ENCODE measurements at places on chromosomes 2 and 18. TPM values are rescaled to one million over a fixed set of nuclear protein-coding genes. Genes with fewer than 3 reads are reported as not detected.
A peak's percentile ranks its signal among the peaks of the same experiment; 100 is the strongest.

DNA sequence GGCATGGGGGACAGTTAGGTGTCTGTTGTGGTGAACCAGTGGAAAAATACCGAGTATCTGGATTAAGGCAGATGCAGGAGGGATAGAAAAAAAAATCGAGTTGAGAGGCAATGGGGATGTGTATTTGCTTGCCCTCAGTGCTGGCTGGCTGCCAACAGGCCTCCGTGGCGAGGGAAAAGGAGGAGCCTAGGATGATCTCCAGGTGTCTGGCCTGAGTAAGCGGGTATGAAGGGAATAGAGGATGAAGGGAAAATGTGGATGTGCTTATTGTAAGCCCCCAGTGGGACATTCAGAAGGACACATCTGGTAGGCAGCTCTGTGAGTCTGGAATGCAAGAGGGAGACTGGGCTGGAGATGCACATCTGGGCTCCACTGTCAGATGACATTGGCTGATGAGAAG, 22.8 kb downstream of the KCNS3 start:
- no peak for DNase-seq

DNA sequence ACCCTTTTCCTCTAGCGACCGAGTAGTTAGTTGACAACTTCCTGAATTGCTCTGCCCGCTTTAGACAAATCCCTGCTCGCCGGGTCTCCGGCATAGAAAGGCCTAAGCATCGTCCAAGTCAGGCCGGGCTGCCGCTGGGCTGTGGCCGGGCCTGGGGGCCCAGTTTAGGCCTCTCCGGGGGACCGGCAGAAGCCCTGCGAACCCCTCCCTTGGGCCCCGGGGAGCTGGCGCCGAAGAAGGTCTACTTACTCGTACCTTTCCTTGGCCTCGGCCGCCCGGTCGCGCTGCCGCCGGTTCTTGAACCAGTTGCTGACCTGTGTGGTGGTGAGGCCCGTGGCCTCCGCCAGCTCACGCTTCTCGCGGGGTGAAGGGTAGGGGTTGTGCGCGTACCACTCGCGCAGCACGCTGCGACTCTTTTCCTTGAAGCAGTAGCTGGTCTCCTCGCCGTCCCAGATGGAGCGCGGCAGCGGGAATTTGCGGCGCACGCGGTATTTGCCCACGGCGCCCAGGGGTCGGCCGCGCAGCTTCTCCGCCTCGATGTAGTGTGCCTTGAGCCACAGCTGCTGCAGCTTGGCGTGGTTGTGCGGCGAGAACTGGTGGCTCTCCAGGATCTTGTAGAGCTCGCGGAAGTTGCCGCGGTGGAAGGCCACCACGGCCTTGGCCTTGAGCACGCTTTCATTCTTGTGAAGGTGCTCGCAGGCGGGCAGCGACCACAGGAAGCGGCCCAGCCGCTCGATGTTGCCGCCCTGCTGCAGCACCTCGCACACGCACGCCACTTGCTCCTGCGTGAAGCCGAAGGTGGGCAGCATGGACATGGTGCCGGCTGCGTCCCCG, 739 bp downstream of the SIX2 start:
- DNase-seq = no peak

DNA sequence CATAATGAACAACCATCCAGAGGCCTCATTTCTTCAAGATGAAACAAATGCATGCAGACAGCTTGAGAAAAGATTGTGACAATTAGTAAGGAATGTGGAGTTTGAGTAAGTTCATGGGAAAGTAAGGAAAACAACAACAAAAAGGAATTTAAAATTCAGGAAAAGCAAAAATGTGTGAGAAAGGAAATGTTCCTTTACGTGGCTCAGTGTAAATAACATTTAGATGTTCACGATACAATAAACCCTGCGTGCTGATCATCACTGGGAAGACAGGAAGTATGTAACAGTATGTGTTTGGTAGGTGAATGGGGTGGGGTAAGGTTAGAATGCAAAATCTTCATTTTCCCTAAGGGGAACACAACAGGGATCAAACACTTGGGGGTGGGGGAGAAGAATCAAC, 72.7 kb downstream of the TRIP12 start:
- no peak for DNase-seq

GRCh38 chr2:129813404-129813803, 166.1 kb upstream of the RAB6C start:
- no peak for DNase-seq

The OR6B2 gene
- not detected for total RNA-seq

The ATP5MC3 gene
- total RNA-seq = 145 TPM

The OSBPL1A gene
- 42.2 TPM for total RNA-seq

The IL1RL2 gene
- total RNA-seq = 12.1 TPM

DNA sequence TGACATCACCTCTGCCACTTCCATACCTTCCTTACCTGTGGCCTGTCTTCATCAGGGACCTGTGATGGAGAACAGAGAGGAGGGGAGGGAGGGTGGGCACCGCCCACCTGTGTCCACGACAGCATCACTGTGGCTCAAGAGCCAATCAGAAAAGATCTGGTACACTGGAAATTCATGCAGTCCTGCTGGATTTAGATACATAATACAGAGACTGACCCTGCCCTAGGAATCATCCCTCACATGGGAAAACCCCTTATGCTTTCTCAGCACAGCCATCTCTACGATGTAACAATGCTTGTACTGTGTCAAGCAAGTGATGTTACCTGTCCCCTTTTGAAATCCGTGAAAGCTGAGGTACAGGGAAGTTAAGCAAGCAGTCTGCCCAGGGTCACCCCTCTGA, 145.6 kb upstream of the EPAS1 start:
- DNase-seq = no peak

GRCh38 chr2:168624028-168624427, 168.0 kb downstream of the CERS6 start:
- DNase-seq = no peak

The PDE1A gene
- total RNA-seq = 8.1 TPM

DNA sequence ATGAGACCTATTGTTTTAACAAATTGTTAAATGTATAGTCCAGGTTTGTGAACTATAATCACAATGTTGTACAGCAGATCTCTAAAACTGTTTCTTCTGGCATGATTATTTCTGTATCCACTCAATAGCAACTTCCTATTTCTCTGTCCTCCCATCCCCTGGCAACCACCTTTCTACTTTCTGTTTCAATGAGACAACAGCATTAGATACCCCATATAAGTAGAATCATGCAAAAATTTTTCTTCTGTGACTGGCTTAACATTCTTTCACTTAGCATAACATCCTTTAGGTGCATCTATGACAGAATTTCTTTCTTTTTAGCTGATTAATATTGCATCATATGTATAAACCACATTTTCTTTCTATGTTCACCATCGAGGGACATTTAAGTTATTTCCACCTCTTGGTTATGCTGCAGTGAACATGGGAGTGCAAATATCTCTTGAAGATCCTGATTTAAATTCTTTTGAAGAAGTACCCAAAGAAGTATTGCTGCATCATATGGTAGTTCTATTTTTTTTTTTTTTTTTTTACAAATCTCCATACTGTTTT, 713.5 kb downstream of the LRP1B start:
- DNase-seq = no peak

GRCh38 chr2:241982706-241983570, 113.4 kb downstream of the RTP5 start:
- DNase-seq = no peak

- no peak for DNase-seq
Measured at GRCh38 chr2:98093146-98093545, 6.2 kb downstream of the VWA3B start.

- no peak for DNase-seq
Measured at GRCh38 chr18:78739115-78739514, 240.5 kb upstream of the SALL3 start.

The ANO7 gene
- 1.1 TPM for total RNA-seq

The CFC1 gene
- not detected for total RNA-seq

DNA sequence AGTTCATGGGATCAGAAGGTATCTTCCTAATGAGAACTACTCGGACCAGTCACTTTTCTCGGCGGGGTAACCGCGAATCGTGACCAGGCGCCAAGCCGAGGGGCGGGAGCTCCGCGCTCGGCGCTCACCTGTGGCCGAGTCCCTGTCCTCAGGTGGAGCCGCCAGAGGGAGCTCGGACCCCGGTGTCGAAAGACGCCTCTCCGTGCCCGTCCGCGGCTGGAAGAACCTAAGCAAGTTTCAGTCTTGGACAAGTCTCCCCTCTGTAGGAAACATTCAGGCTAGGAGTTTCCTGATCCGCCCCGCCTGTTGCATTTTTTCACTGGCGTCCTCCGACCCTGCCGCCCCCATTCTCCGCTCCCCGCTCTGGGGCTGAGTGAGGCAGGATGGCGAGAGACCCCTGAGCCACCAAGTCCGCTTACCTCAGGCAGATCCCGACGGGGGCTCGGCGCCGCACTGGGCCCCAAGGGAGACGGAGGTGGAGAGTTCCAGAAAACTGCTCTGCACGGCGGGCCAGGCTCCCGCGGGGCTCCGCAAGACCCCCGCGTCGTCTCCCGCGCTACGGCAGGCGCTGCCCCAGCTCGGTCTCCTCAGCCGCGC, 480 bp downstream of the DSEL start:
- DNase-seq = peak; percentile 88

DNA sequence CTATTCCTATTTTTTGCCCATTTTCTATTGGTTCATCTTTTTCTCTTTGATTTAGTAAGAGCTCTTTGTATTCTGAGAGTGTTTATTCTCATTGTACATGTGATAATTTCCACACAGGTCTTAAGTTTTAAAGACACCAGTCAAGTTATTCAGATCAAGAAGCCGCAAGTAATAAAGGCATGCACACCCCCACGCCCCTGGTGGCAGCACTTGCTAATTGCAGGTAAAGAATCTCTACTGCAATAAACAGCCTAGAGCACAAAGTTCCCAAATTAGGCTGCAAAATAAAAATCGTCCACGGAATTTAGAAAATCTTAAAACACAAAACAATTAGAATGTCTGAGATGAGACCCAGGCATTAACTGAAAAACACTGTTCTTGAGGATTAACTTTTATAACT, 45.2 kb downstream of the ST3GAL5 start:
- no peak for DNase-seq

The CAPN14 gene
- total RNA-seq = 0.70 TPM

DNA sequence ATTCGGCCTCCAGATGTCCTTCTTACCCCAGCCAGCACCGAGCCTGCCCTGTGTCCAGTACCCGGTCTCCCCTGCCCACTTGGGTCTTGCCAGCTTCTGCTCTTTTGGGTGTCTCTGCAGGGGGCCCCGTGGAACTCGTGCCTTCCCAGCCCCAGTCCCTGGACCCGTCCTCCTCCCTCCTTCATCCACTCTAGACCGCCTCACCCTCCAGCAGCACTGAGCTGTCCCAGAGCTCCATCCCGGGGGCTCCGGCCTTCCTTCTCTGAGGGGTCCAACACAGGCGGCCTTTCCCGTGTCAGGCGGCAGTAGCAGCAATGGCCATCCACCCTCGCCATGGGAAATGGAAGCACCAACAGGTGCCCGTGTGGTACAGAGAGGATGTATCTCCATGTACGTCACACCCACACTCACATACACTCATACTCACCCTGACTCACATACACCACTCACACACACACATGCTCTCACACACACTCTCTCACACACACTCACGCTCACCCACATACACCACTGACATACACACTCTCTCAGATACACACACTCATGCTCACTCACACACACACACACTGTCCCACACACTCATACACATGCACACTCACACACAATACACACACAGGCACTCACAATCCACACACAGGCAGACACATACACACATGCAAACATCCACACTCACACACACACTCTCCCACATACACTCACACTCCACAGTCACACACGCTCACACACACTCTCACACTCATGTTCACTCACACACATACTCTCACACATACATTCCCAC, 827.5 kb upstream of the SALL3 start:
- DNase-seq = no peak

GRCh38 chr2:166333801-166334200, 41.9 kb downstream of the SCN9A start:
- DNase-seq = no peak

DNA sequence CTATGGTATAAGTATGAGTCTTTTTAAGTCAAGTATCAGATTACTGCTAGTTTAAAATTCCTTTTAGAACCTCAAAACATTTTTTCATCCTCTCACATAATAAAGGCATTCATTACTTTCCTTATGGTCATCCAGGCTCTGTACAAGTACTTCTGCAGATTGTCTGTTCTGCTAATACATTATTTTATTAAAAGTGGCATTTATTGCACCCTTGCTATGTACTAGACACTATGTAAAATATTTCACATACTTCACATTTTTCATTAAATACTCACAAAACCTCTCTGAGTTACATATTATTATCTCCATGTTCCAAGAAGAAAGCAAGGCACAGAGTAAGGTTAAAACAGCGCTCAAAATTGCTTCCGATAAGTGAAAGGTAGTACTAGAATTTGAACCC, 84.1 kb downstream of the RAPH1 start:
- no peak for DNase-seq

The CDH20 gene
- total RNA-seq = 1.2 TPM

The AOX1 gene
- 38.6 TPM for total RNA-seq

- no peak for DNase-seq
Measured at GRCh38 chr18:58359218-58359617, 269.7 kb downstream of the ALPK2 start.

The MAP2 gene
- 42.0 TPM for total RNA-seq

DNA sequence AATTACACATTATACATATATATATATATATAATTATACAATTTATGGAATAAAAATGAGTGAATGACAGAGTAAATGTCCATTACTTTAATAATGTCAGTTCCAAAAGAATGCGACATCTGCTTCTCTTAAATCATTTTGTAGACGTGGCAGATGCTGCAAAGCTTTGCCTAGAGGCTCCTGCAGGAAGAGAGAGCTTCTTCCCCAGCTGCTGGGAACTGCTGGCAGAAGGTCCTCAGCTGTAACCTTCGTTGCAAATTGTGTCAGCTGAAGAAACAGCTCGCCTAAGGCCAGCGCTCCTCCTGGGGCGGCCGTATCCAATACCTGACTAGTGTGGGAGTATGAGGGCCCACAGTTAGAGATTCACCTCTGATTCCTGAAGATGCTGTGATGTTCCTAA, 9.6 kb upstream of the THNSL2 start:
- DNase-seq = no peak

DNA sequence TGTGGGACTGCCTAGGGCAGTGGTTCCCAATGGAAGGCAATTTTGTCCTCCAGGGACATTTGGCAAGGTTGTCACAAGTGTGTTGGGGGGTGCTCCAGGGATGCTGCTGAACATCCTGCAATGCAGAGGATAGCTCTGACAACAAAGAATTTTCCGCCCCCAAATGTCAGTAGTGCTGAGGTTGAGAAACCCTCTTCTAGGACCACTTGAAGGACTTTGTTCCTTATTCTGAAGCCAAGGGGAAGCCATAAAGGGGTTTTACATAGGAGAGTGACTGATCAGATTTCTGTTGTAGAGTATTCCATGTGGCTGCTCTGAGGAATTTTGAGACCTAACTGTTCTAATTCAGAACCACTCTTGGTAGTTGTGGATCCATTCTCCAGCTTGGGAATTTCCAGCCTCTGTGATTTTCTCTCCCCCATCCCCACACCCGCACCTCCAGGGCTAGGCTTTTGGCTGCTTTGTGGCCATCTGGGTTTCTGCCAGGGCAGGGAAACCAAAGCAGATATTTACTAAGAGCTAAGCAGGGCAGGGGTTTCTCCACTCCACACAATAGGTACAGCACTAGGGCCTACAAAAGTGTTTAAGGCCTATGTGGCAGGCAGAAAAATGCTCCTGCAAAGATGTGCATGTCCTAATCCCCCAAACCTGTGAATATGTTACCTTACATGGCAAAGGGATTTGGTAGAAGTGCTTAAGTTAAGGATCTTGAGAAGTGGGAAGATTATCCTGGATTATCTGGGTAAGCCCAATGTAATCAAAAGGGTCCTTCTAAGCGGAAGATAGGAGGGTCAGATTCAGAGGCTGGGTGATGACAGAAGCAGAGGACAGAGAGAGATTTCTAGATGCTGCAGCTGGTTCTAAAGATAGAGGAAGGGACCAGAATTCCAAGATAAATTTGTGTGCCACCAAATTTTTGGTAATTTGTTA, 135.4 kb downstream of the TMEM17 start:
- no peak for DNase-seq
